GM04504 (cell line): ENCODE measurements at places on chromosomes 1 and 21.

GRCh38 chr1:156281281-156281680, 1.3 kb downstream of the SMG5 start:
- DNase-seq, result no peak

GRCh38 chr1:230113593-230114236, 46.7 kb downstream of the GALNT2 start:
- DNase-seq, result peak; percentile 78

DNA sequence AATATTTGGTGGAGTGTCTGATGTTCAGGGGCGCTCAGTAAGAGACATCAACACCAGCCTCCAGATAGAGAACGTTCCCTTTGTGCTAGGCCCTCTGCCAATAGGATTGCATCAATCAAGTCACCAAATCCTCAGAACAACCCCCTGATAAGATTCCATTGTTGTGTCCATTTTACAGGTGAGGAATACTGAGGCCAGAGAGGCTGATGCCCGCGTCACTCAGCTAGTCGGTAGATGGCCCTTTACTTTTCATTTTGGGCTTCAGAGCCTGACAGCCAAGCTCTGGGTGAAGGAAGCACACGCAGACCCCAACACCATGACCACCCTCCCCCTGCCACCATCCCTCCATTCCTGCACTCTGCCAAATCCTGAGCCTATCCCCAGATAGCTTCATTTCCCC, 406.2 kb downstream of the PTPRU start:
- no peak for DNase-seq

DNA sequence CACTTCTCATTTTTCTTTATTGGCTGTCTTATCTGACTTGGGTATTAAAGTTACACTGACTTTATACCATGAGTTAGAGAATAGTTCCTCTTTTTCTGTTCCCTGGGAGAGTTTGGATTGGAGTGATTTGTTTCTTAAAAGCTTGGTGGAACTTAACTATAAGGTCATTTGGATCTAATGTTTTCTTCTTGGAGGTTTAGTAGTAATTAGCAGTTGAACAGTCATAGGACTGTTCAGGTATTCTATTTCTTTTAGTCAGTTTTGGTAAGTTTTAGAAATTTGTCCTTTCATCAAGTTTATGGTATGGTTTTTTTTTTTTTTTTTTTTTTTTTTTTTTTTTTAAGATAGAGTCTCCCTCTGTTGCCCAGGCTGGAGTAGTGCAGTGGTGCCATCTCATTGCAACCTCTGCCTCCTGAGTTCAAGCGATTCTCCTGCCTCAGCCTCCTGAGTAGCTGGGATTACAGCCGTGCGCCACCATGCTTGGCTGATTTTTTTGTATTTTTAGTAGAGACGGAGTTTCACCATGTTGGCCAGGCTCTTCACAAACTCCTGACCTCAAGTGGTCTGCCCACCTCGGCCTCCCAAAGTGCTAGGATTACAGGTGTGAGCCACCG, 6.3 kb downstream of the TTC3 start:
- DNase-seq, result no peak

GRCh38 chr1:118101515-118101844, 83.5 kb downstream of the SPAG17 start:
- peak; percentile 82 for DNase-seq

GRCh38 chr21:37564924-37565529, 198.5 kb downstream of the DYRK1A start:
- DNase-seq, result no peak

DNA sequence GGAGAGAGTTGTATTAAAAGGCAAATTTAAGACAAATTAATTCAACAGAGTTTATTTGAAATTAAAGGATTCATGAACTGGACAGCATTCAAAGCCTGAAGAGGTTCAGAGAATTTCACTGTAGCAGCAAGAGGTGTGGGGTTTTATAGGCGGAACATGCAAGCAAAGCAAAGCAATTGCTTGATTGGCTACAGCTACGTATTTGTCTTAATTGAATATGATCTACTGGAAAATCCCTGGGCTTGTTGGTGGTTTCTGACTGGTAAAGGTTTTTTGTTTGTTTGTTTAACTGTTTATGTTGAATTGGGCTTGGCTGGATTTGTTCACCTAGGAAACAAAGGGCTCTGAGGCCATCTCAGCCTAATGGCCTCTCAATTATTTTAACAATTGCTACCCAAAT, 61.5 kb downstream of the KCNK1 start:
- no peak for DNase-seq

DNA sequence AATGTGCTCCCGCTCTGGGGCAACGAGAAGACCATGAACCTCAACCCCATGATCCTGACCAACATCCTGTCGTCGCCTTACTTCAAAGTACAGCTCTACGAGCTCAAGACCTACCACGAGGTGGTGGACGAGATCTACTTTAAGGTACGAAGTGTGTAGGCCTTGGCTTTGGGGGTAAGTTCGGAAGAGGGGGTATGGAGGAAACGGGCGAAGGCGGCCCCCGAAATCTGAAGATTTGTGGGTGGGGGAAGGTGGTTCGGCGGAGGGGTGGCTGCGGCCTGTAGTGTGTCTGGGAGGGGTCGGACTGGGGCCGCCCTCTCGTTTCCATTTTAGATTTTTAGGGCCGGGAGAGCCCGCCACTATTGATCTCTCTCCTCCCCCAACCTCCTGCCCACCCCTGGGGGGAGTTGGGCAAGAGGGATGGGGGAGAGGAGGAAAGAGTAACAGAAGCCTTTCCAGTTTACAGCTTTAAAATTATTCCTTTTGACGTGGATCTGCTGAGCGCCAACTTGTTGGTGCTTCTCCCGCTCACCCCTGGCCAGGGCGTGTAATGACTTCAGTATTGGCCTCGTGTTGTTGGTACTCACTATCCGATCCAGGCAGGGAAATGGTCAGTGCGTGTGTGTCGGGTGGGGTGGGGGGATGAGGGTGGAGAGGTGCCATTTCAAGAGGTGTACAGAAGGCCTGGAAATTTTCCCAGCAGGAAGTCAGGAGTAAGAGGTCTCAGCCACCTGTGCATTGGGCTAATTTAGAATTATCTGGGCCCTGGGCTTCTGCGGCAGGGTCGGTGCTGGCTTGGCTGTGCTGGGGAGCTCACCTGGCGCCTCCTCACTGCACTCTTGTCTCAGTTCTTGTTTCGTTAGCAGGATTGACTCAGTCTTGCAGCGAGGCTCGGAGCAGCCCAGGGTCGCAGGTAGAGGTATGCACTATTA, 880 bp downstream of the PRPF38B start:
- peak; percentile 43 for DNase-seq

GRCh38 chr1:160124705-160125478, 9.3 kb downstream of the ATP1A2 start:
- peak; percentile 77 for DNase-seq

DNA sequence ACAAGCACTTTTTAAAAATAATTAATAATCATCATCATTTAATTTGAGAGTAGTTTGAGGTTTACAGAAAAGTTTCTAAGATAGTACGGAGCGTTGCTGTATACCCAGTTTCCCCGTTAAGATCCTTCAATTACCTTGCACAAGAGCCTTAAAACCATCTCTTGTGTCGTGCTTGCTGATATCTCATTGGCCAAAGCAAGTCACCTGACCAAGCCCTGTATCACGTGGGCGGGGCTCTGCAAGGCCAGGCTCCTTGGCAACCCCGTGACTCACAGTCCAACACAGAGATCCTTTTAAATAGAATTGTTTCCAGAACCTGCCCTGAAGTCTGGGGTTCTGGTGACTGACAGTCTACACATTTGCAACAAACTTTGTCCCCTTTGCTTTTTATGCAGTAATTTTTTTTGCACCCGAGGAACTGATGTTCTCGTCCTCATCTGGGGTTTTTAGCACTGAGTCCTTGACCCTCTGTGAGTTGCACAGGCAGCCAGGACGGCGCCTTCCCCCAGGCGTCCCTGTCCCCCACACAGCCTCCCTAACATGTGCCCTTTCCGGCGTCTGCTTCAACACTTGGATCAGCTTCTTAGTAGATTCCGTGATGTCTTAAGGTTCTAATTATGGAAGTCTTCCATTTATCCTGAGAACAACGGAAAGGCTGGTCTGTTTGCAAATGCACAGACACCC, 183.3 kb upstream of the TMEM51 start:
- peak; percentile 93 for DNase-seq

- DNase-seq, result no peak
These were observed 19.0 kb downstream of the DPH5 start for GRCh38 chr1:101006553-101006952.

DNA sequence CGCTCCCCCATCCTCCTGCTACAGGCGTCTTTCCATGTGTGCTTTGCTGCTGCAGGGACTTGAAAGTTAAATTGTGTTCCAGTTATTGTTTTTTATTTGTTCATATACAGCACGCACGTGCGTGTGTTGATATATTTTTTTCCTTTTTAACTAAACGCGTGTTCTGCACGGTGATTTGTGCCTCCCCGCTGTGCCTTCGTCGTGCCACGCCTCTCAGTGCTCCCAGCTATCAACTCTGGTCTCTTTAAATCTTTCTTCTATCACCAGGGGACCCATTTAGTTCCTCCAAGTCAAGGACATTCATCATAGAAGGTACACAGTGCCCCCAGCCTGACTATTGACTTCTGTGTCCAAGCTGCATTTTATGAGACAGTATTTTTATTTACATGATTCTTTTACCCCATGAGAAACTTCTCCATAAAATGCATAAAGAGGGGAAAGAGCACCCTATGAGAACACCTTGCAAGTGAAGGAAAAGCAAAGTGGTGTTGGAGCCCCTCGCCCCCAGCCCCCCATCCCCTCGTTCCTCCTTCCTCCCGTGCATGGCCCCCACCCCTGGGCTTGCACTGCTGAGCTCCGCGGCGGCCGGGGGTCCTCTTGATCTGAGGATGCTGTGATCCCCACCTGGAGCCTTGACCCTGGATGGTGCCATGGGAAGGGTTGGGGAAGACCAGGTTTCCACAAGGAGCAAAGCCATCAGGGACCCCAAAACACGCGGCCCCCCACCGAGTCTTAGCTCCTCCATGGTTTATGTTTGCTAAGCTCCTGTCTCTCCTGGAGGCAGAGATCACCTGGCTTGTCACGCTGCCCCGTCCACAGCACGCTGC, 45.5 kb downstream of the KCNAB2 start:
- no peak for DNase-seq

DNA sequence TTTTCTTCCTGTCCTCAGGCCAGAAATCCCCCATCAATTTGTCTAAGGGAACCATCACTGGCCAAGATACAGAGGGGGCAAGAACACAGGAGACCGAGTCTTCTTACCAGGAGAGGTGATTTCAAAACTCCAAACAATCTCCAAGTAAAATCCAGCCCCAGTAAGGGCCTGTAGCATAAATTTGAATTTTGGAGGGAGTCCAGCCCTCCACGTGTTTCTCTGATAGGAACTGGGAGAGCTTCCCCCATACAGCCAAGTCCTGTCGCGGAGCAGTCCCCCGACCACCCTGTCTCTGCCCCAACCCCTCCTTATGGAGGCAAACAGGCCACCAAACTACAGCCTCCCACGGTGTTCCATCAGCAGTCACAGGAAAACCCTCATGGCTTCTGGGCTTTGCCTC, 32.4 kb upstream of the GPR157 start:
- no peak for DNase-seq

- no peak for DNase-seq
These were observed 10.0 kb downstream of the RPTN start for GRCh38 chr1:152148981-152149380.

- no peak for DNase-seq
These were observed 54.7 kb downstream of the MRPS6 start for GRCh38 chr21:34128124-34128523.

DNA sequence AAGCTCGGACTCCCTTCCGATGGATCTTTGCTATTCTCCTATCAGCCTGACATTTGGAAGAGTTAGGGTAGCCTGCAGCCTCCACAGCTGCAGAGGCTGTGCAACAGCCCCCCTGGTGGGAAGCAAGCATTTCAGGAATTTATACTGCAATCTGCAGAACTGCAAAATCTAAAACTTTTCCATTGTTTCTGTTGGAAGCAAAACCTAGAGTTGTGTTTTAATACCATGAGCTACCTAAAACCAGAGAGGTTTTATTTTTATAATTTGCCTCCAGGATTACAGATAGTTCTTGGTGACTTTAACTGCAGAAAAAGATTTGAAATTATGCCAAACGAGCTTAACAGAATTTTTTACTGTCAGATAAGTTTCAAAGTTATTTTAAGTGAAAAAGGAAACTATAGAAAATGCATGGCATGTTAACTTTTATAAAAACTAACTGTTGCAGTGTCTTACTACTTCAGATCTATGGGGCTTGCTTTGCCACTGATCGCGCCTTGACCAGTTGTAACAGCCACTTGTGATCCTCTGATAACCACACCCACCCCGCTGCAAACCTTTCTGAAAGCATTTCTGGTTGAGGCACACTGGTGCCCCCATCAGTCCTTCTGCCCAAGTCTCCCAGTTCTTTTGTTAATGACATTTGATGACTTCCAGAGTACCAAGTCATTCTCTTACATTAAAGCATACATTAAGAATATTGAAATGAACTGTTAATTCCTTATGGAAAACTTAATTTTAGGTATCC, 64.8 kb downstream of the PRDM2 start:
- DNase-seq, result no peak

- DNase-seq, result no peak
These were observed 1.7 kb downstream of the PCNX2 start for GRCh38 chr1:233293556-233294446.

- DNase-seq, result no peak
These were observed 2.3 kb downstream of the SPEN start for GRCh38 chr1:15849775-15850324.

GRCh38 chr1:93296555-93297154, 49.1 kb upstream of the DR1 start:
- no peak for DNase-seq

GRCh38 chr1:246492611-246493245, 14.4 kb downstream of the SMYD3 start:
- peak; percentile 47 for DNase-seq

DNA sequence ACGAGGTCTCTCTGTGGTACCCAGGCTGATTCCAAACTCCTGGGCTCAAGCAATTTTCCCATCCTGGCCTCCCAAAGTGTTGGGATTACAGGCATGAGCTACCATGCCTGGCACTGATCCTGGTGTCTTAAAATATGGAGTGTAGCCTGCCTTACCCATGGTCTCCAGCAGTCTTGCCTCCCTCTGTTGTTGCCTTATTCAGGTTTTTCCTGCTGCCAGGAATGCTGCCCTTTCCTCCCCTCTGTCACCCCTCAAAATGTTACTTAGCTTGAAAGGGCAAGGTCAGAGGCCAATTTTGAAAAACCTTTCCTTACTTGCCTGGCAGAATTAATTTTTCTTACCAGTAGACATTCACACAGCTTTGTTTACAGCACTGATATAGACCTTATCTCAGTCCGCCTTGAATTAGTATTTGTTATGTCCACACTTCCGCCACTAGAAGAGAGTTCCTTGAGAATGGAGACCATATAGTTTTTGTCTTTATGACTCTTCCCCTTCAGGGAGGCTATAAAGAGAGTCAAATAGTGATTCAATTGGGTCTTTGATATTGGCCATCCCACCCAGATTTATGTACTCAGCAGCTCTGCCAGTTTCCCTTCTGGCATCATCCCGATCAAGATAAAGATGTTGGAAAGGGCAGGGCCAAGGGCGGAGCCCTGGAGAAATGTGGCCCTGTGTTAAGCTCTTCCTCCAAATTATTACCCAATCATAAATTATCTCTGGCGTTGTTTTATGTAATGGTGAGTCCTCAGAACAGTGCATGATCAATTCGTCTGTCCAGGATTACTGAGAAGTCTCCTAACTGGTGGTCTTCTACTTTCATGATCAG, 38.8 kb downstream of the C1orf21 start:
- DNase-seq, result no peak

DNA sequence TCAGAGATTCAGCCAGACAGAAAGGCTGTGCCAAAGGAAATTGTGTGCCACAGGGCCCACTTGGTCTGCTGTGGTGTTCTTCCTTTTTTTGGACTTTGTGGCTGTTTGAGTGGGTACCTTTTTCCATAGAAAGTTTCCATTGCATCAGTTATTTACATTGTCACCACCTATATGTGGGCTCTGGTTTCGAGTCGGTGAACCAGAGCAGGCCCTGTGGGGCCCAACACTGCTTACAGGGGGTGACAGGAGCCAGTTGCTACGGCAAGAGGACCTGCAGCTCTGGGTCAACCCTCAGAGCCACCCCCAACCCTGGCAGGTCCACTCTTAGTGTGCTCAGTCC, 157.0 kb upstream of the EDN2 start:
- DNase-seq, result no peak
